ENCODE measurements at places on chromosomes 5 and 9.

DNA sequence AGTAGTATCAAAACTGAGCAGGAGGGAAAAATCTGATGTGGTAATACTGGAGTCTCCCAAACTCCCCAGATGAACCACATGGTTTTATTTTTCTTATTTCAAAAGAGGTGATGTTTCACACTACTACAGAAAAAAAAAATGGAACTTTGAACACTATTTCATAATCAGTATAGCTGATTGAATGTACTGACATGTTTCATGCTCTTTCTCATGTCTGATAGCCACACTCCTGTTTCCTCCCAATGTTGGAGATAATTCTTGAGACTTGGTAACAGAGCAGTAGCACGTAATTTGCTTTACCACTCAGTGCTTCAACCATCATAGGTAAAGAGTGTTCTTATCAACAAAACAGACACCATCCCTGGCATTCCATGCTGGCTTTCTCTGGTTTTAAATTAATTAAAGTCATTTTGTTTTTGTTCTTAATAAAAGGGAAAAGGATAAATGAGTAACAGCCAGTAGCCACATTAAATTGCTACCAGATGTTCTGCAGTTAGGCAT is 85.2 kb downstream of the MUSK start:
- DNase-seq = no peak

DNA sequence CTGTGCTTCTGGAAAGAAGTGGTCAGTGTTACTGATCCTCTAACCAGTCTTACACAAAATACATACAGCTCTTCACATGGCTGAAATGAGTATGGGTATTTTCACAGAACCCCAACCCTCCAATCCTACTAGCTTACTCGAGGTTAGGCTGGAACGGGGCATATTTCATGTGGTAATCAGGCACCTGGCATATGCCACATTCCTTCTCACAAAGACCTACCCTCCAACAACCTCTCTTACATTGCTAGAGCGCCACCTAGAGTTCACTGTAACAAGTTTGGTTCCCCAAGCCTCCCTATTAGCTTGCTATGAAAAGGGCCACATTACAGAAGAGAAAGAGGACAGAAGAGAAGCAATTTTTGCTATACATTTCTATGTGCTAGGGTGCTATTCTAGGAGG is 597.3 kb downstream of the PRELID2 start:
- DNase-seq = no peak

GRCh38 chr5:127351418-127351817 is 60.8 kb downstream of the MEGF10 start:
- DNase-seq = no peak

DNA sequence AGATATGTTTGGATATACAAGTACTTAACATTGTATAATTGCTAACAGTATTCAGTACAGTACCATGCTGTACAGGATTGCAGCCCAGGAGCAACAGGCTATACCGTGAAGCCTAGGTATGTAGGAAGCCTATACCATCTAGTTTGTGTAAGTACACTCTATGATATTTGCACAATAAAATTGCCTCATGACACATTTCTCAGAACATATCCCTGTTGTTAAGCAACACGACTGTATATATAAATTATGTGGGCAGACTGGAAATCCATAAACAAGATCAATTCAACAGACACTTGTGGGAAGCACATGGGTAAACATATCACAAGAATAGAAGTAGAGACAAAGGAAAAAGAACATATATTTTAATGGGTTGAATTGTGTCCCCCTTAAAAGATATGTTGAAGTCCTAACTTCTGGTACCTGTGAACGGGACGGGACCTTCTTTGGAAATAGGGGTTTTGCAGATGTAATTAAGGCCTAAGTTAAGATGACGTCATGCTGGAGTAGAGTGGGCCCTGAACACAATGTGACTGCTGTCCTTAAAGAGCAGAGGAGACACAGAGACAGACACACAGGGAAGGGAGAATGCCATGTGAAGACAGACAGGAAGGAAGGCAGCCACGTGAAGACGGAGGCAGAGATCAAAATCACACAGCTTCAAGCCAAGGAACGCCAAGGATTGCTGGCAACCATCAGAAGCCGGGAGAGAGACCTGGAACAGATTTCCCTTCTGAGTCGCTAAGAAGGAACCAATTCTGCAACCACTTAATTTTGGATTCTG is 76.3 kb downstream of the SCAI start:
- DNase-seq = no peak

DNA sequence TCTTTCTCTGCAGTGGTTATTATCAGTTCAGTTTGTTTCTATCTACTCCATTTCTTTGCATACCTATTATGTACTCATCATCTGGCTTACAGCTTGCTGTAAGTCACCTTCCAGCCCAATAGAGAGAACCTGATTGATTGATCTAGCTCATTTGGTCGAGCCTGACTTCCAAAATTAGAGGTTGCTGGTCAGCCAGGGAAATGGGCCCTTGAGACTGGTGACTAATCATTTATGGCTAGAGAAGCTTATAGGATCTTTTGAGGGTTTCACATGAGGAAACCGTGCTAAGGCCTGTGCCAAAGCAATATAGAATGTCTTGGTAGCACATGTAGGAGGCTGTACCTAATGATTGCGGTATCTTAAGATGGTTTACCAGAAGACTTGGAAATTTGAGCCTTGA is 5.8 kb downstream of the SREK1 start:
- DNase-seq = no peak

- no peak for DNase-seq
Measured at GRCh38 chr9:105299190-105299854, 54.9 kb downstream of the SLC44A1 start.

- no peak for DNase-seq
Measured at GRCh38 chr9:79686381-79687130, 114.8 kb downstream of the TLE4 start.

DNA sequence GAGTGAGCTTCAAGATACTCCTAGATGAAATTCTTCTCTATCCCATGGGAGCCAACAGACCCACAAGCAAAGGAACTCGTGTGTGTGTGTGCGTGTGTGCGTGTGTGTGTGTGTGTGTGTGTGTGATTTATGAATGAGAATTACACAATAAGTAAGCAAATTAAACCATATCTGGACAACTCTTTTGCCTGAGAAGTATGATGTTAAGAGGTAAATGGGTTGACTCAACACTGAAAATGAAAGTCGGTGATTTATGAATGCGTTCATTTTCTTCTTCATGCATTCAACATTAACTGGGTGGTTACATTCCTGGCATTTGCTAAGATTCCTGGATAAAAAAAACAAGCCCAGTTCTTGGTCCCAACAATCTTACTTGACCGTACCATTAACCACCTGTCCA is 171.3 kb upstream of the ZNF462 start:
- DNase-seq = no peak

DNA sequence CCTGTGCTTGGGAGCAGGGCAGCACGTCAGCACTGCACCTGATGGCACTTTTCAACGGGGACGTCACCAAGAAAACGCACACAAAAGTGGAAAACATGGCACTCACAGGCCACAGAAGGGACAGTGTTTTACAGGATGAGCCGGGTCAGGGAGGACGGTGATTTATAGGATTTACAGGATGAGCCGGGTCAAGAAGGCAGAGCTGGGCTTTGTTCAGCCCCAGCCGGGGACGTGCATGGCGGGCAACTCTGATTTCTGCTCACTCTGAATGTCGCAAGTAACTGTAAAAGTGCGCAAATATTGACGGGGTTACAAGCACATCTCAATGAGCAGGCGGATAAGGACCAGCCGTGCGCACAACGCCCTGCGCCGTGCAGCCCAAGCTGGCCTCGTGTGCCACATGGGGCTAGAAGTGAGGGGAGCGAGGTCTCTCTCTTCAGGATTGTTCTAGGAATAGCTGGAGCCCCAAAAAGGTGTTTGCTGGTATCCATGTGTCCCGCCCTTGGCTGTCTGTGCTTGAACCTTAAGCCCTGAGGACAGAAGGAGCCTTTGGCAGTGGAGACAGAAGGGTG is 16.4 kb downstream of the SLC6A18 start:
- no peak for DNase-seq

GRCh38 chr5:160133071-160133917 is 14.0 kb upstream of the PWWP2A start:
- DNase-seq = no peak

- DNase-seq = no peak
Measured at GRCh38 chr9:124623966-124624734, 117.0 kb upstream of the NR5A1 start.
